Activated CD4-positive, alpha-beta T cell treated with anti-CD3 and anti-CD28 coated beads, Interleukin-2, amount 10 ng/mL, durations not matched to agents 7 days and 5 days (primary cell): ENCODE measurements at places on chromosomes 16 and 17.

- DNase-seq: peak; percentile 66
Observed at GRCh38 chr17:32520104-32520701, 33.4 kb downstream of the CDK5R1 start.

- DNase-seq: no peak
Observed at GRCh38 chr16:57953857-57954256, 17.1 kb downstream of the CNGB1 start.

DNA sequence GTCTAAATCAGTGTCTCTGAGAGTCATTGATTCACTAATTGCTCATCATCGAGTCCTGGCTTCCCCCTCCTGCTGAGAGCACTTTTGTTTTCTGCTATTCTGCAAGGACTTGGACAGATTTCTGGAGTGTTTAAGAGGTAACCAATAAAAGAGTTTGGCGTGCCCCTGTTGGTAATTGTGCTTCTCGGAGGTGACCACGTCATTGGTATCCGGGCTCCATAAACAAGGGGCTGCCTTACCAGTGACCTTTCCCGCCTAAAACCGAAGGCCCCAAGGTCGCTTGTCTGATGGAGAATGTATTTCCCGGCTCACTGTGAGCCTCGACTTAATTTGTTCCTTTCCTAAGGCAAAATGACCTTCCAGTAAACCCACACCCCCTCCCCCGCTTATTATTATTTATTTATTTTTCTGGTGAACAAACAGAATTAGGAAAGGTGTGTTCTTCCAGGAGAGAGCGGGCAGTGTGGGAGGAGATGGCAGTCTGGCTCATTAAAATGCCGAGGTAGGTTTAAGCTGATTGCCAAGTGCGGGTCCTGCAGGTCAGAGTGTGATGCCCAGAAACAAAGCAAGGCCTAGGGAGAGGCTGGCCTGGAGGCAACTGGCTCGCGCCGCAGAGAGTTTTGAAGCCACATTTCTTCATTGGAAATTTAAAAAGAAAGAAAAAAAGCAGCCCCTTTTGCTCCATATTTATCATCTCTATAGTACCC is 30.2 kb downstream of the MSI2 start:
- DNase-seq: no peak

GRCh38 chr16:56350491-56351405 is 74.6 kb downstream of the AMFR start:
- no peak for DNase-seq

DNA sequence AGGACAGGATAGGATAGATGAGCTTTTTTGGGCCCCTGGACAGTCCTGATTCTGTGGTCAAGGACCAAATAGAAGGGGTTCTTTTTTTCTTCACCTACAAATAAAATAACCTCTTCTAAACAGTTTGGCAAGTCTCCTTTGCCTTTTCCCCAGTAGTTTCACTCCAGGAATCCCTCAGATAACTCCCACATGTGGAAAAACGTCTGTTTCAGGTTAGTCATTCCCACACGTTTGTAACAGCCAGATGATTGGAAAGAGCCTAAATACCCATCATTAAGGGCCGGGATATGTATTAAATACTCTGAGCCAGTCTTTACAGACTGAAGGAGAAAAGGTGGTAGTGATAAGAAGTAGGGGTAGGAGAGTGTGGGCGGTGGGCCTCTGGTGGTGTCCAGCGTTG is 58.3 kb downstream of the PLD6 start:
- no peak for DNase-seq

GRCh38 chr16:2967211-2967631 is 1.9 kb upstream of the PAQR4 start:
- DNase-seq: no peak

DNA sequence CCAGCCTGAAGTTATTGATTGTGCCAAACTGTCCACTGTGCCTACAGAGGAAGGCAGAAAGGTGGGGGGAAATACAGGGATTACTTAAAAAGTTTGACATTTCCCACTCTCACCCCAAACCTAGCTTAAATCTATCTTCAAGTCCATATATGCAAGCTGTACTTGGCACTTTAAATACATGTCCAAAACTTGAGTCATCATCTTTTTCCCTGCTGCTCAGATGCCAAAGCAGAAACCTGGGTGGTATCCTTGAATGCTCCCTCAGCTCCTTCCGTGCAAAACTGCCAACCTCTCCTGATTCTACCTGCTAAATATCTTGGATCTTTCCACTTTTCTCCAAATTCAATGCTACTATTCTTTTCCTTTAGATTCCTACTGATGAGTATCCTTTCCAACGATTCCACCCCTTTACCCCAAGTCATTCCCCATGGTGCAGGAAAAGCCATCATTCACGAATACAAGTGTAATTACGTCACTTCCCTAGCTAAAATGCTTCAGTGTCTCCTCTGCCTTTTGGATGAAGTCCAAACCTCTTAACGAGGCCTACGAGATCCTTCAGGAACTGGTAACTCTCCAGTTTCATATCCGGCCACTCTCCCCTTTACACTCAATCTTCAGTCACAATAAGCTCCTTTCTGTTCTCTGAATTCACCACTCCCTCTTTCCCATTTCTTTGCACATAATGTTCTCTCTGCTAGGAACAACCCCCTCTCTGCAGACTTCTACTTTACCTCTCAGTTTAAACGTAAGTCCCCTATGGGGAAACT is 9.3 kb downstream of the BECN1 start:
- DNase-seq: no peak

GRCh38 chr17:44916781-44917241 is 1.5 kb upstream of the GFAP start:
- DNase-seq: no peak

DNA sequence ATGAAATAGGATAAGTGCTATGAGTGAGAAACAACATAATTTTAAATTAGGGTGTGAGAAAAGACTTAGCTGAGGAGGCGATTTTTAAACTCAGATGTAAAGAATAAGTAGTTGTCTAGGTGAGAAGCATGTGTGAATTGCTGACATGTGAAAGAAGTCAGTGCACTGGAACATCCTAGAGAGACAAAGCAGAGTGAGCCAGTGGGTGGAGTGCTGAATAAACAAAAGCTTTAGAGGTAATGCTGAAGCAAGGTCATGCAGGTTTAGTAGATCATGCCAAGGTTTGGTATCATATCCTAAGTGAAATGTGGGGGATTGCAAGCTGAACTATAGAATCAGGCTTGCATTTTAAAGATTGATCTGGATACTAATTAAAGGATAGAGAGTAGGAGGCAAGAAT is 89.4 kb downstream of the KIF2B start:
- DNase-seq: no peak

DNA sequence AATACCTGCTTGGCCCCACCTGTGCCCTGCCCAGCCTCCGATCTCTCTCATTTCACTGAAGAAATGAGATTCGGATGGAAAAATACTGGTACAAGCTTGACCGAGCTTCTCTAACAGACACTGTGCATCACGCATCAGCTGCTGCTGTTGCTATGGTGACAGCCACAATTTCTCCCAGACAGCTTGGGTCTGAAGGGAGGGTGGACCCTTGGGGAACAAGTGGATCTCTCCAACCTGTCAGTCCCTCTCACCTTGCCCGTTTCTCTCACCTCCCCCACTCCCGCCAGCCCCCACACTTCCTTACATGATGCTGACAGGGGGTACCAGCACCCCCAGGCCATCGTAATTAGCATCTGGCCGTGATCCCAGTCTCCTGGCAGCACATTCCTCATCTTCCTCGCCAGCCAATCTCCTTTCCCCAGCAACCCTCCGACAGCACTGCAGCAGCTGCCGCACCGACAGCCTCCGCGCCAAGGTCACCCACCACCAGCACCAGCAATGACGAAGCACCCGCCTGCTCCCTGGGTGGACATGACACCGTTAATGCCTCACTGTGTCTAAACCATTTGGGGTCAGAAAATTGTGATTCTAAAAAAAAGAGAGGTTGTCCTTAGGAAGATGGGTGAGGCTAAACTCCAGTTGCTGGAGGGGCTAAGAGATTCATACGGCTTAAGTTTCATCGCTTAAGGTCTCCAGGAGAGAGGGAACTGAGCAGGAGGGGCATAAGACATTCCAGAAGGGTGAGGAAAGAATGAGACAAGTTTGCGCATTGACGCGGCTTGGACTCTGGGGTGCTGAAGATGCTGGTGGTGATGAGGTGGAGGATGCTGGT is 58.6 kb upstream of the TNRC6A start:
- no peak for DNase-seq

DNA sequence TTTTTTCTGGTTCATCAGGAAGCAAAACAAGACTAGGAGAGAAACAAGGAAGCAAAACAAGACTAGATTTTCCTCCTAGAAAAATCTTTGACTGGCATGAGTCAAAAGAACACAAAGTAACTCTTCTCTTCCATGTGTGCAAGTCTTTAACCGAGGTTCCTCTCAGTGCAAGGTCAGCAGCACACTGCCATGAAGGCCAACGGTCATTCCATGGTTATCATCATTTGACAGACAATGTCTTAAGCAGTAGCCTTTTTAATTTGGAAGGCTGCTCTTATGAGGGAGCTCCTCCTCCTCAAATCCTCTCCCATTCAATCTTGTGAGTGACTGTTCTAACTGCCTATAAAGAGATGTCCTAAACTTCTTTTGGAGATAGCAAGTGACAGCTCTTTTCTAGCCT is 15.4 kb upstream of the DHRS13 start:
- no peak for DNase-seq
